IPS DF 6.9 (cell line): ENCODE measurements at places on chromosomes 2 and 18.
A peak's percentile ranks its signal among the peaks of the same experiment; 100 is the strongest.

DNA sequence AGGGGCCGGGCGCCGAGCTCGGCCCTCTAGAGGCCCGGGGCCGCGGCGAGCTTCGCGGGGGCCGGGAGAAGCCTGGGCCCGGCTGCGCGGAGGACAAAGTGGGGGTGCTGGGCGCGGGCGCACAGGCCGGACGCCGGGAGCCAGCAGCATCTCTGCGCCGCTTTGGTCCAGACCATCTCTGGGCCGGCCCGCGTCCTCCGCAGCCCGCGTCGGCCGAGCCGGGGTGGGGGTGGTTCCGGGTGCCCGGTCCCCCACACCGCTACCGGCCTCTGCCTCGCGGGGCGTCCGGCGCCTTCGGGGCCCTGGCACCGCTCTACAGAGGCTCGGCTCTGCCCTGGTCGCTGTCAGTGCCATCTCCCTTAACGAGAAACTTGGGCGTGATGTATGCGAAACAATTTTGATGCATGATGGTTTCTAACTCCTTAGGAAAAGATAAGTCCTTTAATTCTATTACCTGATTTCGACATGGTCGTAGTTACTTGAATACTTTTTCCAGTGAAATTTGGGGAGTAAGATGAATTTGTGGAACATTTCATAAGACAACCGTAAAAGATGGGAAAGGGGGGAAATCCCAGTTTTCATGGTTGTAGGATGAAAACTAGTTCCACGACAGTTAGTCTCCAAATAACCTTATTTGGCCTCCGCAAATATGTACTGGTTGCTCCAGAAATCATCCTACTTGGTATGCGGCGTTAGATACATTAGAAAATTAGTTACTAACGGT is 562 bp downstream of the TWSG1 start:
- no peak for DNase-seq

- no peak for DNase-seq
Measured at GRCh38 chr18:30175061-30175574, 867.4 kb downstream of the DSC3 start.

GRCh38 chr2:113977660-113978523 is 88.0 kb downstream of the ACTR3 start:
- no peak for DNase-seq

DNA sequence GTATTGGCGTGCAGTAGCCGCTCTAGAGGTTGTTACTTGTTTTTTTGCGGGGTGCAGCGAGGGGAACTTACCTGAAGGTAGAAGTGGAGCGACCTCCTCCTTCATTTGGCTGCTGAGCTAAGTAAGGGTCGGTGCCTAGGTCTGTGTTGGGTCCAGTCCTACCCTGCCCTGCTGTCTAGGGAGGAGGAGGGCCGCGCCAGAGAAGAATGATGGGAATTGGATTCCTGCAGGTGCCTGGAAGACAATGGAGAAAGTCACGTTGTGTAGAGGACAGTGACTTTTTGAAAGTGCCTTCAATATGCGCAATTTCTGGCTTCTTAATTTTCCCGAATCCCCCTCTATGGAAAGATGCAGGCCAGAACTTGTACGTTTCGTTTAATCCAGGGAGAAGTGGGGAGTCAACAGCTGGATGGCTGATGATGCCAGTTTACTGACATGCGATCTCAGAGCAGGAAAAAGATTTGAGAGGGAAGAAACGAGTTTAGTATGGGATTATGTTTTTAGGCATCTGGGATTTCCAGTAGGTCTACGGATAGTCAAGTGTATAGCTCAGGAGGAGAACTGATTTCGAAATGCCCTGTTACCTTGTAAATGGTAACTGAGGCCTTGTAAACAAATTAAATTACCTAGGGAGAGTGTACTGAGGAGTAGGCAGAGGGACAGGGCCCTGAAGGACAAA is 653 bp downstream of the MRPS9 start:
- no peak for DNase-seq

- peak; percentile 52 for DNase-seq
Measured at GRCh38 chr2:176325732-176326131, 56.5 kb downstream of the MTX2 start.

DNA sequence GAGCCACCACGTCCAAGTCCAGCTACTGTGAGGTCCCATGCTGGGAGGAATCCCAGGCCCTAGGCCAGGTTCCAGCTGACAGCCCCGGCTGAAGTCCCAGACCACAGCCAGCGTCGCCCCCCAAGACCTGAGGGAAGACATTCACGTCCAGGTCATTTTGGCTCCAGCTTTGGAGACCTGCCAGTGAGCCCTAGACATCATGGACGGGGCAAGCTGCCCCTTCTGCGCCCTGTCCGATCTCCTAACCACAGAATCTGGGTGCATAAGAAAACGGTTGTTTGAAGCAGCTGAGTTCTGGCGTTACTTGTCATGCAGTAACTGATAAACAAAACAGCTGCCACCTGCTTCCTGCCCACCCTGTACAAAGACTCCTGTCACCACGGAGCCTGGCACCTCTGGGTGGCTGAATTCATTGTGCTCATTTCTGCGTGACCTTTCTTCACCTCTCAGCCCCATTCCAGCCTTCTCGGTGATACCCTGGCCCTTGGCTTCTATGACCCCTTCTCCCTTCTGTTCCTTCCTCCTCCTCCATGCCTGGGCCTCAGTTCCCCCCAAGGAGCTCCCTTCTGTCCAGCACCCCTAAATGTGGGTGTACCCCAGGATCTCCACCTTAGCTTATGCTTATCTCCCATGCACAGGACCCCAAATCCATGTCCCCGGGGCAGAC is 72.6 kb upstream of the SMAD7 start:
- DNase-seq, result no peak

- peak; percentile 67 for DNase-seq
Measured at GRCh38 chr18:8890957-8891464, 185.7 kb downstream of the MTCL1 start.

DNA sequence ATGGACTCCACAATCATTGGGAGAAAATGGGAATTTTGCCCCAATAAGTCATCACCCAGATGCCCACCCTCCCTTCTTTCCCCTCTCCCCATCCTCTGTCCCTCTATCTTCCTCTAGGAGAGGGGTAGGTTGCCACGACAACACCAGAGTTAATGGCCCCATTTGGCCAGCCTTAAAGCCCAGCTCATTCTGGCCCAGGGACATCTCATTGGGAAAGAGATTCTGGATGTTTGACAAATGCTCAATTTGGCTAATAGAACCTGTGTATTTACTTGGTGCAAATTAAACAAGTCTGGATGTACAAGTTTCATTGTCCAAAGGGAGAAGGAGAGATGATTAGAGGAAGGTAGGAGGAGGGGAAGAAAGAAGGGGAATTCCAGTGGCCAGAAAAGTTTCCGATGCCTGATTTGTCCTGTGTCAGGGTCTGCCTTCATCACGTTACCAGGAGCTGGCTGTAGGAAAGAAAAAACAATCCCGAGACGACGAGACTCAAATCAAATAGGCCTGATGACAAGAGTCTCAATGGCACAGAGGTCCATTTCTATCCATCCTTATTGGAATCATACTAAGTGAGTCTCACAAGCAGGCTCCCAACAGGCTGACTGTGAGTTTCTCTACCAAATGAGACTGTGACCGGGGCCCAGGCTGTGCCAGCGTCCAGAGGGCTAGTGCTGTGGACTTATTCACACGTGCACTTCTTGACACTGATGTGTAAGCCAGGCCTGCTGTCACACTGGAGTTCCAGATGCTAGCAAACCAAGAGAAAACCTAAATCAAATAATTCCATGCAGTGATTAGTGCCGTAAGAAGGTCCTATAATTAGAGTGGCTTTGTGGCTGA is 265.2 kb upstream of the APCDD1 start:
- no peak for DNase-seq

DNA sequence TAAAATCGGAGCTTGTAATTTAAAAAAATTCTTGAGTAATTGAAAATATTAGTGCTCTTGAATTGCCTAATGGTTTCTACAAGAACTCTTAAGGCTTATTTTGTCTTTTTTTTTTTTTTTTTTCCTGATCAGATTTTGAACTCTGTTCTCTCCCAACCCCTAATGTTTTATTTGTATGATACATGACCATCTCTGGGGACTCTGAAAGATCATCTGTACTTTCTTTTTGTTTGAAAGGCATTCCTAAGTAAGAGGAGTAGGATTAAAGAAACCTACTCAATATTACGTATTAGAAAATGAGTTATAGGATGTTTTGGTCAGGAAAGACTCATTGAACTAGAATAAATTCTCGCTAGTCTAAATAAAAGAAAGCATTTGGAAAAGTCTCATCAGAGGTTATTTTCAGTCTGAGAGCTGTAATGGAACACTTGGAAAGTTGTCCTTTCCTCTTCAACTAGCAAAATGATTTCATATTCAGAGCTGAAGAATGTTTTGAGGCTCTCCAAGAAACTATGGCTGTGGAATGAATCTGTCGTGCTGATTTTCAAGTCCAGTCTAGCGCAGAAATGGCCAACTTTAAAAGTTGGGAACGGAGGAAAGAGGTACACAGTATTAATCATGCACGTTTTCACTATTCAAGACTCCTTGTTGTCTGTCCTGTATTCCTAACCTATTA is 182.7 kb downstream of the PRPF40A start:
- DNase-seq, result no peak

DNA sequence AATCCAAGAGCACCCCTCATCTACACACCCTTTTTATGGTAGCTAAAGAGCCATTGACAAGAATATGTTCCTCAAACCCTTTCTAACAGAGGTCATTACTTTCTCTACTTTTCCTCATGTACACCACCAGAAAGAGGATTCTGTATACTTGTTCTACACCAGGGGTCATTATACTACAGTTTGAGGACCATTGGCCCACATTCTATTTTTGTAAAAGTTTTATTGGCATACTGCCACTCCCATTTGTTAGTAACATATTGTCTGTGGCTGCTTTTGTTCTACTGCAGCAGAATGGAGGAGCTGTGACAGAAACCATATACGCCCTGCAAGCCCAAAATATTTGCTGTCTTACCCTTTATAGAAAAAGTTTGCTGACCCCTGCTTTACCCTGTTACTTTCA is 14.3 kb downstream of the HTR2B start:
- DNase-seq, result no peak

- no peak for DNase-seq
Measured at GRCh38 chr18:25517881-25518715, 166.1 kb upstream of the ZNF521 start.

GRCh38 chr2:204909791-204910190 is 364.5 kb downstream of the PARD3B start:
- no peak for DNase-seq

- no peak for DNase-seq
Measured at GRCh38 chr2:47205576-47206141, 50.6 kb upstream of the STPG4 start.

DNA sequence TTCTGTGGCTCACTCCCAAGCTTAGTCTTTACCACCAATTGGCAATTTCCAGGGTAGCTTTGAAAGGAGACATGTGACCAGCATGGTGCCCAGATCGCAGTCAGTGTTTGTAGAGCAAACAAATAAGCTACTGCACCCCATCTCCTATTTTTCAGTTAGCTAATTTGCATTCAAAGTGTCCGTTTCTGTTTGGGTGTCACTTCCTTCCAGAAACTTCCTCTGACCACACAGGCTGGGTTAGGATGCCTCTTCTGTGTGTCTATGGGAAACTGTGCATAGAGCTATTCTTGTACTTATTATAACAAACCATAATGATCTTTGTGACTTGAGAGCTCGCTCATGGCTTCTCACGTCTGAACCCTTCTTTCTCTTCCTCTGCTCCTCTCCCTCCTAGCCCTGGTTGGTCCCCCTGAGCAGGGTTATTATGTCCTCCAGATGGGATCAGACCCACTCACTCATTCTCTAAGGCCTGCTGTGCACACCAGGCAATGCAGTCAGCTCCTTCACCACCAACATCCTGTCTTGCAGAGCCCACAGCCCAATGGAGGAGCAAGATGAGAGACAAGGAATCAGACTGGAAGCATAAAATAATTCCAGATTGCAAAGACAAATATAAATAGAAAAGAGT is 101.2 kb upstream of the ALK start:
- no peak for DNase-seq

DNA sequence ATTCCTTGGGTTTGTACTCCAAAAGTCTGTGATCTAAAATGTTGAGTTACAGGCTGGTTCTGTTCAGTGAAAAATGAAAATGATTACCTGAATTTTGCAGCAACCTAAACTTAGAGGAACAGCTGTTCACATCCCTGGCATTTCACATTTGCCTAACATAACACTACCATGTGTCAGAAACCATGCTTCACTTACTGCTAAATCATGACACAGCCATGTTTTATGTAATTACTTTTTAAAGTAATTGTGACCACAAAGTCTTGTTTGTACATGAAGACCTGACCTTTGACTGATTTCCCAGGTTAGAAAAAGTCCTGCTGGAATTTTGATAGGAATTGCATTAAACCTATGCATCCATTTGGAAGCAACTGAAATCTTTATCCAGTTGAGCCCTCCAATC is 79.1 kb downstream of the FAM168B start:
- no peak for DNase-seq

DNA sequence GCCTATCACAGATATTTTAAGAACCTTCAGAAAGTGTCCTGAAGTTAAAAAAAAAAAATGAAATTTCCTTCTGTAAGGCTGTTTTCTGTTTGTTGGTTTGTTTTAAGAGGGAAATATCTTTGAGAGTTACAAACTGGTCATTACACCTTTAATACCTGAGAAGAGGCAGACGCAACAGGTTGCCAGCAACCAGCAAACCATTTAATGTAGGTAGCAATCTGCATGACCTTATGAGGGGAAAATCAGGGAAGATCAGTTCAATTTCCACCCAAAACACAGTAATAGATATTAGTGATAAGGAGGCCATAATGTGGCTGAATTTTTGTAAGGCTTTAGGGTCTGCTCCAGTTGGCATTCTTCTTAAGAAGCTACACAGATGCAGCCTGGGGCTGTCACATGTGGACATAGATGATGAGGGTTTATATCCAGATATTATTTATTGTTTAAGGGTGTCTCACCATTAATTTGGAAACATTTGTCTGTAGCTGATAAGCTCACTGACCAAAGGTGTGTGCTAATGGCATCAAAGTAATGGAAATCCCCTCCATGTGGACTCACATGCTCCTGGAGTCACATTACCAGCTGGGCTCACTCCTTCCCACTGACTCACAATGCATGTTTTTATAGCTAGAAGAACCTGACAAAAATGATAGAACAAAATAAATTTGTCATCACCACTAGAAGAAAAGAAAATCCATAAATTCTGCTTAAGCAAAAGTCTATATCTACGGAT is 83.5 kb upstream of the DTNA start:
- DNase-seq, result no peak

- no peak for DNase-seq
Measured at GRCh38 chr2:55923982-55924321, 370 bp upstream of the EFEMP1 start.

GRCh38 chr2:205471776-205472175 is 210.5 kb upstream of the NRP2 start:
- DNase-seq, result no peak

- DNase-seq, result no peak
Measured at GRCh38 chr2:120455390-120455789, 109.5 kb downstream of the INHBB start.

- DNase-seq, result no peak
Measured at GRCh38 chr2:105808423-105809096, 63.8 kb downstream of the NCK2 start.

- no peak for DNase-seq
Measured at GRCh38 chr2:190807886-190808285, 72.7 kb upstream of the GLS start.

- no peak for DNase-seq
Measured at GRCh38 chr18:51621864-51622160, 424.3 kb upstream of the MEX3C start.

- DNase-seq, result no peak
Measured at GRCh38 chr18:62663731-62664336, 51.5 kb upstream of the PHLPP1 start.

GRCh38 chr2:179226203-179226960 is 38.2 kb downstream of the SESTD1 start:
- DNase-seq, result no peak
